ENCODE measurements at places on chromosomes 2 and 18.

- no peak for DNase-seq
Measured at GRCh38 chr2:215434447-215435279, 1.2 kb downstream of the FN1 start.

- DNase-seq: no peak
Measured at GRCh38 chr2:241007111-241007510, 8.7 kb downstream of the SNED1 start.

GRCh38 chr2:96468904-96469303, 36.3 kb downstream of the NEURL3 start:
- no peak for DNase-seq

DNA sequence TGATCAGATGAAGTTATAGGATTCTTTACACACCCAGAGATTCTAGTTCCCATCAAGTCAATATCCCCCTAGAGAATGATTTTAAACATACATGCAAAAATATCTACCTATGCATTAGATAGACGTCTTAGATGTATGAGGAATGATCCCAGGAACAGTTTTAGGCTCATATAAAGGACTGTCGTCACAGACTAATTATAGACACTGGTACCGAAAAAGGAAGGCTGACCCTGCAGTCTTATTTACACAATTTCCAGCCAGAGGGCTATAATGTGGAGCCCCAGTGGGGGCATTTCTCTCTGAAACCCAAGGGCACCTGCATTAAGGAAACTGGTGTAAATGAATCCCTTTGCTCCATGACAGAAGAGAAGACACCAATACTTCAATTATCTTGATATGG, 170.4 kb downstream of the ZNF521 start:
- DNase-seq: no peak

GRCh38 chr2:183349091-183349490, 224.8 kb downstream of the NUP35 start:
- no peak for DNase-seq

DNA sequence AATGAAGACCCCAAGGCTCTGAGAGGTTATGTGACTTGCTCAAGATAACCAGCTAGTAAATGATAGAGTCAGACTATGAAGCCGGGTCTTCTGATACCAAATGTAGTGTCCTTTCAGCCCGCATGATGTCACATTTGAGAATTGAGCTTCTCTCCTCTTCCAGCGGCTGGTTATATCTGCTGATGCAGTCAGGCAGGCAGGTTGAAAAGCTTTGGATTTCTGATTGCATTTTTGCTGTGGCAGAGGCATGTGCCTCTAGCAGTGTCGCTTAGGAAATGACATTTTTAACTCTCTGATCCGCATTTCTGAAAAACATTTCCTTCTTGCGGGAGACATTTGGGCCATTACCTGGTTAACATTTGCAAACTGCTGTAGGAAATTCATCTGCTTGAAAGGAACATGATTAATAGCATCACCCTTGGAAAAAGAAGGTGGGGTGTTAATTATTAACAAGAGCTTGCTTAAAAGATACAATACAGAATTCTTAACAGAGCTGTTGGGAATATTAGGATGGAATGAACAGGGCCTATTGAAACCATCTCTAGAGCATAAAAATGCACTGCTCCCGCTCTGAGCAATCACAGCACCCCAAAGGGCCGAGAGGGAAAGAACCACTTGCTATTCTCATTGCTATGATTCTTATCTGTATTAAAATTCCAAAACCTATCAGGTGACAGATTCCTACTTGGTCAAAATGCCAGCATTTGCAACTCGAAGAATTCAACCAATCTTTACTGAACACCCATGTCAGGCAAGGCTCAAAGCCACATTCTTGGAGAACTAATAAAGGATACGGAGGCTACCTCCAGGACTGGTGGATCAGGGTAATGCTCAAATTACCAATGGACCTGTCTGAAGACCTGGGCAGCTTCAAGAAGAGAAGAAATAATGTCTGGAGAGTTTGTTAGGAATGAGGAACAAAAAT, 25.9 kb downstream of the MRO start:
- no peak for DNase-seq

DNA sequence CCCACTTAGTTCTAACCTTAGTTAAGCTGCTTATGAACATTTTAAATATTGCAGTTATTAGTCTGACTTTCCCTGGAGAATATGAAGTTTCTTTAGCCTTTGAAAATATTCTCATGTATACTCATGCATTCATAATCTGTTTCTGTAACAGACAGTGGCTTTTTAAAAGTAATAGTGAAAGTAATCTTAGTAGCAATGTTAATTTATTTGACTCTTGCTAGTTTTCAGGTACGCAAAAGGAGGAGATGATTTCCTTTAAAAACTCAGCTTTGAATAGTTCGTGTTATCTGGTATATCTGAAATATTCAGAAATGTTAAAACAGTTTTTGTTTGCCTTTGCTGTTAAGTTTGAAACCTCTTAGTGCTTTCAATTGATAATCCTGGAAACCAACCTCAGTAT, 3.8 kb downstream of the ANKRD12 start:
- DNase-seq: no peak

DNA sequence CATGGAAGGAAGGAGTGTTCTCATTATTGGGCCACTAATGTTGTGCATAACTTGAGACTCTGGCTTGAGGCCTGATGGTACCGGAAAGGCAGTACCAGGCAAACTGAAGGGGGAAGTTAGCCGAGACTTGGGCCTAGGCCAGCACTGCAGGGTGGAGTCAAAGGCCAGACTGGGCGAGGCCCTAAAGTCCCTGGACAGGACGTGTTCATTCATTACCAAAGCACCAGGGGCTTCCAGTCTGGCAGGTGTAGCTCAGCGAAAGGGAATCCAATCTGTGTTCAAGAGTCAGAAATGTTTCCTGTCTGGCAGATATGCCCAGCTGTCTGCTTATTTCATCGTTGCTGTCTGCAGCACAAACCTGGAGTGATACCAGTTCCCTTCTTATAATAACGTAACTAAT, 4.7 kb upstream of the ITSN2 start:
- DNase-seq: no peak

- DNase-seq: no peak
Measured at GRCh38 chr2:43531251-43531650, 64.6 kb downstream of the THADA start.

- no peak for DNase-seq
Measured at GRCh38 chr2:230902180-230902899, 22.7 kb downstream of the GPR55 start.

DNA sequence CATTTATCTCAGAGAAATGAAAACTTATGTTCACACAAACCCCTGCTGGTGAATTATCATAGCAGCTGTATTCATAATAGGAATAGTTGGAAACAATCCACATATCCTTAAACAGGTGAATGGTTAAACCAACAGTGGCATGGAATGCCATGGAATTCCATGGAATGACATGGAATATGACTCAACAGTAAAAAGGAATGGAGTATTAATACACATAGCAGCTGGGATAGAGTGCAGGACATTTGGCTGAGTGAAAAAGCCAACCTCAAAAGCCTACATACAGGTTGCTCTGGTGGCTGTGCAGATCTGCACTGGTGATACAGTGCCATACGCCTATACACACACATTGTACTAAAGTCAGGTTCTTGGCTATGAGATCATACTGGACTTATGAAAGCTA, 69.5 kb downstream of the FAM168B start:
- no peak for DNase-seq

DNA sequence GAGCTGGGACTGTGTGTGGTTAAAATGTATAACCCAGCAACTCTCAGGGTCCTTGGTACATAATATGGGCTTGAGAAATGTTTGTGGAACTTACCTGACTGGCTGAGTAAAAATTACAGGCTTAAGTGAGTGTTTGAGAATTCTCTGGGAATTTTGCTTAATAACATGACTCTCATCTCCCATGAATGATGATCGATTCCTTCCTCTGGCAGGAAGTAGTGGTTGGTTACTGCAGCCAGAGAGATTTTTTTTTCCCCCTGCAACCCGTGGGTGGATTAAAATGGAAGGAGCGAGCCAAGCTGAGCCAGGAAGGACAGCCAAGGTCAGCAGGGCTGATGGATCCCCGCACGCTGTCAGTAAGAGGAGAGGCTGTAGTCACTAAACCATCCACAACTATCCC, 40.6 kb upstream of the RFX8 start:
- no peak for DNase-seq

- DNase-seq: no peak
Measured at GRCh38 chr2:164065038-164065437, 329.2 kb upstream of the FIGN start.

- no peak for DNase-seq
Measured at GRCh38 chr2:144936442-144936841, 416.5 kb upstream of the ZEB2 start.

GRCh38 chr2:222353993-222354392, 55.2 kb upstream of the PAX3 start:
- DNase-seq: no peak

DNA sequence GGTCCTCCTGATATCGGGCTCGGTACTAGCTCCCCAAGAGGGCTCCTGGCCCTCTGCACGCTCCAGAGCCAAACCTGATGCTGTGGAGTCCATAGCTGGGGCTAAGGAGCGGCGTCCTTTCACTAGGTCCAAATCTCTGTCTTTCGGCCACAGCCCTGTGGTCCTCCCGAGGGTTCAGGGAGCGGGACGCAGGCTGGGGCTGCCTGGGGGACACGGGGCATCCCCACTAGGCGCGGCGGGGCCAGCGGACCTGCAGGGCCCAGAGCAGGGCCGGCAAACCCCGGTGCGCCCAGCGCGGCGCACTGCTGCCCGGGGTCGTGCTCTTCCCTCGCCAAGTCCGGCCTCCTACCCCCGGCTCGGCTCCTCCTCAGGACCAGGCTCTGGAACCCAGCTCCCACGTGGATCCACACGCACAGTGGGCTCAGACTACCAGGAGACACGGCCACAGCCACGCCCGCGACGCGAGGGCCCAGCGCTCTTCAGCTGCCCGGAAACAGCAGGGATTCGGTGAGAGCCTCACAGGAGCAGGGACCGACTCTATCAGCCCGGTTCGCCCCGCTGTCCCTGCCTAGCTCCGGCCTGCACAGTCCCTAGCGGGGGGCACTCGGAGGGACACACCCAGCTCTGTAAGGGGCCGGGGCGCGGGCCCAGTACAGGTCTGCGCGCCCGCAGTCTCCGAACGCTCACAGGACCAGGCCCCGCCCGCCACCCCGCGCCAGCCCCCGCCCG, 593 bp downstream of the ZNF514 start:
- DNase-seq: peak; percentile 6

- no peak for DNase-seq
Measured at GRCh38 chr2:56169521-56169920, 14.3 kb upstream of the CCDC85A start.

GRCh38 chr2:12618576-12618975, 98.2 kb upstream of the TRIB2 start:
- no peak for DNase-seq

DNA sequence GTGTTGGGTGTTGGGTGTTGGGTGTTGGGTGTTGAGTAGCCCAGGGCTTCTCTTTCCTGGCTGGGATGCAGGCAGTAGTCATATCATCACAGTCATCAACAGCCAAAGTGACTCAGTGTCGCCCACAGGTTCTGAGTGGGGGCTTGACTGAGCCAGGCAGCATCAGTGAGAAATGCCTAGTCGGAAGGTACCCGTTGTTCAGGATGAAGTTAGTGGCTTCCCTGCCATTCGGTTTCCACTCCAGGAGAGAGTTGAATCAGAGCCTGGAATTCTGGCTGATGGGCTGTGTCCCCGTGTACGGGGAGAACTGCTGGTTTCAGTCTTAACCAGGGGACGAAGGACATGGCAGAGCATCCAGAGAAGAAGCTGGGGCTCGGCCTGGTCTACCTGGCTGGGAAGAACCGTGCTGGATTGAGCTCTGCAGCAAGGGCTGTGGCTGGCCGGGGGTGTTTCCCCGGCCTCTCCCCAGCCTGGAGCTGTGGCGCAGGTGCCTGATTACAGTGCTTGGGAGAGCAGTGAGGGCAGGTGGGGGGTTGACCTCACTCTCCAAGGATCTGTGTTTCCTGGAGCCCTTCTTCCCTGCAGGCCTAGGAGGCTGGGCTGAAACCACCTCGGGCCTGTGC, 49.4 kb downstream of the AGAP1 start:
- DNase-seq: no peak

- no peak for DNase-seq
Measured at GRCh38 chr2:128372621-128373341, 54.1 kb upstream of the HS6ST1 start.

DNA sequence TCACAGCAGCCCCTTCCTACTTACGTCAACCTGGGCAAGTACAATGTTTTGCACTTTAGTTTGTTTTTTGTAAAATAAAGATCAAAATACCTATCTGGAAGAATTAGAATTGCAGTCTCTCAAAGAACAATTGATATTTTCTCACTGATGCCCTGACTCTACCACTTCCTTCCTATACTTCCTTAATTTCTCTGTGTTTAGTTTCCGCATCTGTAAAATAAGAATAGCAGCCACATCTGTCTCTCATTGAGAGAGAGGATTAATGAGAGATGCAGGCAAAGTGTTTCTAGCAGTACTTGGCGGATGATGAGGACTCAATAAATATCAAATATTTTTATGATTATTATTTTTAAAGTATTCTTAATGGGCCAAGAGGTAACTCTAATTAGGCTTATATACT, 122.6 kb upstream of the PIEZO2 start:
- no peak for DNase-seq

GRCh38 chr2:176781570-176782217, 430.9 kb upstream of the HNRNPA3 start:
- DNase-seq: no peak

GRCh38 chr2:49404108-49404507, 249.8 kb upstream of the FSHR start:
- no peak for DNase-seq

DNA sequence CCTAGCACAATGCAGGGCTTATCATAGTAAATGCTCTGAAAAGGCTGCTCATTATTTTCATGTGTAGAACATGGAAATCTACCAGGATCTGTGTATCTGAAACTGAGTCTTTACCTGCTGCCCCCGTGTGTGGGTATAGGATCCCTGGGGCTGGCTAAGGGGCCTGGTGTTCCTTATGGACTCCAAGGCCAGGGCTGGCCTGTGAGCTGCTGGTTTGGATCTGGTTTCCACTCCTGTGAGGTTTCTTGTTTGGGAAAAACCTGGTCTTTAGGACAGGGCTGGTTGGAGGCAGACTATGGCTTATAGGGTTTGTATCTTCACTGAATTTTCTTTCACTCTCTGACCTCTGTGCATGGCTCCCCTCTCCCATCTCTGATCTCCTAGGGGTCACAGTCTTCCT, 80.8 kb downstream of the DYSF start:
- no peak for DNase-seq

DNA sequence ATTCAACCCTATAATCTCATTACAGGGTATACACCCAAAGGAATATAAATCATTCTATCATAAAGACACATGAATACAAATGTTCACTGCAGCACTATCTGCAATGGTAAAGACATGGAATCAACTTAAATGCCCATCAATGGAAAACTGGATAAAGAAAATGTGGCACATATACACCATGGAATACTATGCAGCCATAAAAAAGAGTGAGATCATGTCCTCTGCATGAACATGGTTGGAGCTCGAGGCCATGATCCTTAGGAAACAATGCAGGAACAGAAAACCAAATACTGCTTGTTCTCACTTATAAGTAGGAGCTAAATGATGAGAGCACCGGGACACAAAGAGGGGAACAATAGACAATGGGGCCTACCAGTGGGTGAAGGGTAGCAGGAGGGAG, 88.5 kb upstream of the CD226 start:
- DNase-seq: no peak

All from activated T-helper 1 cell treated with anti-CD3 and anti-CD28 coated beads, Interleukin-2, amount 50 U/mL, for 16 hours (primary cell).